ENCODE measurements at places on chromosomes 5 and 9.

DNA sequence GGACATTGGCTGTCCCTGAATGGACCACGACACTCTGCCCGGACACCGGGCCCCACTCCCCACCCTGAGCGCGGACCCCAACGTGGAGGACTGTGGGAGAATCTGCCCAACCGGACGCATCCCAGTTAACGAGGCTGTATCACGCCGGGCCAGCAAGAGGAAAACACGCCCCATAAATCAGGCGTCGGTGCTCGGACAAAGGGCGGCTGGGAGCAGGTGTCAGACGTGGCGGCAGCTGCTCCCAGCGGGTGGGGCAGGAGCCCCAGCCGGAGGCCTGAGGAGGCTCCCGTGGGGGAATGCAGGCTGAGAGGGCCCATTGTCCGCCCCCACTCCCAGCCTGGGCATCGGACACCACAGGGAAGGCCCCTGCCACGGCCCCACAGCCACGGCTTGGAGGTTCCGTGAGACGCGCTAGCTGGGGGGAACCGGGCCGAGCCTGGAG is 19.2 kb downstream of the NOTCH1 start:
- DNase-seq: no peak

- no peak for DNase-seq
These were observed 1.2 kb upstream of the RABGAP1 start for GRCh38 chr9:122939601-122940000.

GRCh38 chr5:2738700-2739359 is 12.6 kb downstream of the IRX2 start:
- no peak for DNase-seq

DNA sequence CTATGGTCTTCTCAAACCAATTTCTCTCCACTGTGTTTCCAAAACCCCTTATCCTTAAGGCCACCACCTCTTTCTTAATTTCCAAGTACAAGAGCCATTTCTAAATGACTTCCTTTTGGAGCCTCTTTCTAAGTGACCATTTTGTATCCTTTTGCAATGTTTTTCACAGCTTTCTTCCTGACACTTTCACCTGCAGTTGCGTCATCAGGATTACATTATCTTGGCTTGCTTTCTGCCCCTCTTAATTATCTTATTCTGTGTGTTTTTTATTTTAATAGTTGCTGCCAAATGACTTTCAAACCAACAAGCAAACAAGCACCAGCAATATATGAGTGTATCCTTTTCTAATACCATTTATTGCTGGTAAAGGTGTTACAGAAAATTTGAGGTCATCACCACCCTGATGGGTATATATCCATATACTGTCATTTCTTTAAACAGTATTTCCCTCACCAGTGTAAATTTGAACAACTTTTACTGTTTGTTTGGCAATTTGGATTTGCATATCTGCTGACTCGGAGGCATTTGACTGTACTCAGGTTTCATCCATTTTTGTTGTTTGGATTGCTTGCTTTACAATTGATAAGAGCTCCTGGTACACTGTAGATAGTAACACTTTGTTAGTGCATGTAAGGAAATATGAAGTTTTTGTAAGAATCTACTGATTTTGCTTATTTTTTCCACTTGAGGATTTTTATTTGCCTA is 5.4 kb upstream of the ANXA1 start:
- DNase-seq: no peak

GRCh38 chr5:165579911-165580310 is 2074.5 kb downstream of the MAT2B start:
- no peak for DNase-seq

All from activated CD4-positive, alpha-beta memory T cell treated with anti-CD3 and anti-CD28 coated beads for 36 hours (primary cell).